ENCODE measurements at places on chromosomes 5 and 9.

GRCh38 chr9:132059361-132059760 is 20.3 kb downstream of the MED27 start:
- DNase-seq: no peak

- DNase-seq: no peak
These were observed 248.0 kb downstream of the NR3C1 start for GRCh38 chr5:143155455-143155854.

DNA sequence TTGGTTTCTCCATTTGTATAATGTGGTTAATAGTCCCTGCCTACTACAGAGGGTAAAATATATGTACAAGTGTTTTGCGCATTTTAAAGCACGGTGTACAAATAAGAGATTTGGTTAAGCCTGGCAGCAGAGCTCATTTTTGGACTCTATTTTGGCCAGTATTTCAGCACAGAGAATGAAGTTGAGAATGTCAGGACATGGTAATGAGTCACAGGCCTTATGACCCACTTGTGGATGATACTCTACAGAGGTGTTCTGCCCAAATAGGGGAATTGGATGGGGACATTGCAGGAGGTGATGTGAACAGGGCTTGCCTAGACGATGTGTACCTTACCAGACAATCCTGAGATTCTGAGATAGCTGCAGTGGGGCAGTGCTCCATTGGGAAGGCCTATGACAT is 50.6 kb downstream of the MELK start:
- no peak for DNase-seq

- no peak for DNase-seq
These were observed 82.9 kb upstream of the ALDH1B1 start for GRCh38 chr9:38309324-38310195.

- no peak for DNase-seq
These were observed 54.7 kb downstream of the IRX1 start for GRCh38 chr5:3650320-3650719.
